Right lung (tissue), 10 donors: ENCODE measurements at places on chromosomes 4 and X. TPM values are rescaled to one million over a fixed set of nuclear protein-coding genes. Genes with fewer than 3 reads are reported as not detected.

- DNase-seq, result peak; percentile 4
Measured at GRCh38 chr4:15855804-15856475, 77.8 kb downstream of the CD38 start.

GRCh38 chrX:3540105-3540504, 173.3 kb downstream of the PRKX start:
- no peak for DNase-seq

SSX7 gene
- polyA plus RNA-seq, result not detected

- peak; percentile 79 for DNase-seq
Measured at GRCh38 chr4:143282211-143282707, 54.4 kb upstream of the GAB1 start.

GRCh38 chrX:102599951-102600579, 750 bp downstream of the ARMCX5 start:
- peak; percentile 13 for DNase-seq

ARAP2 gene
- 5.0 TPM for polyA plus RNA-seq

DNA sequence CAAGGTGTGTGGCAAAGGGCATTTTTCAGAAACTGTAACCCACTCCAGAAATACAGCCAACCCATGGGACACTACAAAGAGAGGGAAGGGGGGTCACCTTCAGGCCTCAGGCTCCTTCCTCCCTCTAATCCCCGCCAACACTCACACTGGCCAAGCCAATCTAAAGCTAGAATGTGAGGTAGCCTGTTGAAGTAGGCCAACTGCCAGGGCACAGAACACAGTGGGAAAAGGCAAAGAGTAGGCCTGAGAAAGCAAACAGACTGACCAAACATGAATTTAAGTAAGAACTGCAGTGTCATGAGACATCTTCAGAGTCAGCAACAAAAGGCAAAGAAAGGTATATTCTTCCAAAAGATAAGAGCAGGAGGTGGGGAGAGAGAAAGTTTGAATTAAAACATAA, 289.0 kb downstream of the HNRNPD start:
- DNase-seq, result no peak
